ENCODE measurements at places on chromosomes 7 and 10. TPM values are rescaled to one million over a fixed set of nuclear protein-coding genes. Genes with fewer than 3 reads are reported as not detected.

Gene TWIST1
- 1.4 TPM for total RNA-seq

Gene CCDC172
- total RNA-seq: not detected

Gene CD36
- 1,108 TPM for total RNA-seq

Gene AKR1C8
- not detected for total RNA-seq

Gene LIPK
- not detected for total RNA-seq

Gene PON1
- not detected for total RNA-seq

Gene CLDN3
- not detected for total RNA-seq

Gene ADRB1
- total RNA-seq: 35.0 TPM

- H3K4me3 ChIP-seq: no peak overlapping the region
- no peak for DNase-seq
- H3K36me3 ChIP-seq: no peaks in the 10 kb centered on the region
Observed at GRCh38 chr7:155722118-155722517, 77.7 kb downstream of the RBM33 start.

- H3K27me3 ChIP-seq: no peaks in the 10 kb centered on the region
- H3K36me3 ChIP-seq: no peaks in the 10 kb centered on the region
- H3K27ac ChIP-seq: no peak overlapping the region
- DNase-seq: no peak
- no peak overlapping the region for H3K4me3 ChIP-seq
Observed at GRCh38 chr7:24871770-24872169, 108.2 kb downstream of the OSBPL3 start.

- peak overlapping the region; percentile 93 for H3K27ac ChIP-seq
- H3K27me3 ChIP-seq: no peaks in the 10 kb centered on the region
- H3K4me1 ChIP-seq: peaks cover 85% of the 10 kb centered on the region
- peak overlapping the region; percentile 97 for H3K4me3 ChIP-seq
Observed at GRCh38 chr10:102649797-102650654, 5.7 kb downstream of the TRIM8 start.

GRCh38 chr10:110746969-110747608 is 103.0 kb downstream of the RBM20 start:
- peaks cover 64% of the 10 kb centered on the region for H3K4me1 ChIP-seq
- no peaks in the 10 kb centered on the region for H3K36me3 ChIP-seq

DNA sequence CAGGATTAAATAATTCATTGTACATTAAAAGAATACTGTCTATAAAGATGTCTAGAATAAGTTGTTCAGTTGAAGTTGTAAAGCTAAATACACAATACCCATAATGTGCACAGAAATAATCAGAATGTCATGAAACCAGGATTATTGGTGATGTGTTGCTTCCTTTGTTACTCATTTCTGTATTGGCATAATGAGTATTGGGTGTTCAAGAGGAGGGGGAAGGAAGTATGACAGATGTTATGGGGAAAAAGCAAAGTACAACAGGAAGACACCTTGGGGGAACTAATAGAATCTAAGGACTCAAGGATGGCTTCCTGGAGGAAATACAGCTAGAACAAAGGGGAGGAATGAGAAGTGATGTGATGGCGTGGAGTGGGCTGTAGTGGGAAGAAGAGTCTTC is 15.0 kb downstream of the ANKRD1 start:
- DNase-seq: no peak
- peaks cover 38% of the 10 kb centered on the region for H3K36me3 ChIP-seq
- no peak overlapping the region for H3K4me3 ChIP-seq
- H3K27ac ChIP-seq: no peak overlapping the region

DNA sequence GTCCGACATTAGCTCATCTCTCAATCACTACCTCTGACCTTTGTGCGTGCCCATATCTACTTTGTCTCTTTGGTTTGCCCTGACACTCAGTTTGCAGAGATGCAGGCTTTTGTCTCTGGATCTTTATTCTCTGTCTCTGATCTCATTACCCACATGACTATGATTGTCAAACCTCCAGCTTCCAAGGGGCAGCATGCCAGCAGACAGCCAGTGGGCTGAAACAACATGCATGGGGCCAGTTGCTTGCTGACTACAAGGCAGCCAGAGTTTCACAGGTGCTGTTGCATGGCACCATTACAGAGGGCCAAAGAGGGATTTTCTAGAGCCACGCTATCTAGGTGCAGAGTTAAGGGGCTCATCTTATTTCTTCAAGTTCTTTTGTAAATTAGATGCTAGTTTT is 146.2 kb downstream of the SPAG6 start:
- H3K36me3 ChIP-seq: no peaks in the 10 kb centered on the region
- H3K27me3 ChIP-seq: no peaks in the 10 kb centered on the region
- no peak overlapping the region for H3K4me3 ChIP-seq
- DNase-seq: peak; percentile 36
- H3K4me1 ChIP-seq: no peaks in the 10 kb centered on the region
- no peak overlapping the region for H3K27ac ChIP-seq

- H3K27me3 ChIP-seq: no peaks in the 10 kb centered on the region
- peaks cover 3% of the 10 kb centered on the region for H3K4me1 ChIP-seq
- H3K4me3 ChIP-seq: no peak overlapping the region
- H3K27ac ChIP-seq: no peak overlapping the region
Observed at GRCh38 chr7:100516135-100516812, 22.7 kb upstream of the AGFG2 start.

DNA sequence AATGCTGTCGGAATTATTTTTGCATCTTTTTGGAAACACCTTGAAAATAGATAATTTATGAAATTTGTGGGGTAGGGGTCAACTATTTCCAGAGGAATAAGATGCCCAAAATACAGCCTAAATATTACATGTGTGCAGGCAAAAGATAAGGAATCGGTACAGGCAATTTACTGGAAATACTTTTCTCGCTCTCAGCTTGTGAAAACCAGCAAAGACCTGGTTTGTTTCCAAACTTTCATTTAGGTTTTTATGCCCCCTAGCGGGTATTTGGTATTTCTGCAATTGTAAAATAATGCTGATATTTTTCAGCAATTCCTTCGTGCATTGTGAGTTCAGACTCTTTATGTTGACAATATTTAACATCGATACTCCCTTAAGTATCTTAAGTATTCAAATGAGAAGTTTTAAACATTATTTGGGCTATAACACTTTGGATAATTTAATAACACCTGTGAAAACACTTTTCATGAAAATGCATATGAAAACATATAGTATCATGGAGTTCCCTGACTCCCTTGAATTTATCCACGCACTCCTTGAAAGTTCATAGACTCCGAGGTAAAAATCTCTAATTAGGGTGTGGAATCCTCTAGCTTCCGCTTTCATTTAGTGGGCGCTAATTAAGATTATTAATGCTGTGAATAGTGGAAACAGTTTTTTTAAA is 132.4 kb downstream of the TSPAN12 start:
- no peaks in the 10 kb centered on the region for H3K4me1 ChIP-seq
- H3K27me3 ChIP-seq: no peaks in the 10 kb centered on the region
- H3K4me3 ChIP-seq: no peak overlapping the region
- no peaks in the 10 kb centered on the region for H3K36me3 ChIP-seq

DNA sequence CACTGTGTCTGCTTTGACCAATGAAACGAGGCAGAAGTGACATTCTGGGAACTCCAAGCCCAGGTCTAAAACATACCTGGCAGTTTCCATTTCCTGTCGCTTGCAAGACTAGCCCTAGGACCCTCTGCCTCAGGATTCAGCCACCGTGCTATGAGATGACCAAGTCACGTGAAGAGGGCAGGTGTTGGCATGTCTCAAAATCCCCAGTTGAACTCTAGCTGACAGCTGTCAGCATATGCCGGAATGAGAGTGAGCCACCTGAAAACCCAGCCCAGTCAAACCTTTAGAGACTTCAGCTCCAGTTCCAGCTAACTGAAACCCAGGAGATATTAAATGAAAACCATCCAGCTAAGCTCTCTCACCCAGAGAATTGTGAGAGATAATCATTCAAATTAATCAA is 89.9 kb upstream of the PPP1R3A start:
- H3K4me1 ChIP-seq: no peaks in the 10 kb centered on the region
- H3K36me3 ChIP-seq: no peaks in the 10 kb centered on the region
- no peaks in the 10 kb centered on the region for H3K27me3 ChIP-seq
- no peak overlapping the region for H3K27ac ChIP-seq
